ENCODE measurements at places on chromosomes 5 and 9.

- DNase-seq: no peak
Measured at GRCh38 chr5:3837506-3837905, 241.9 kb downstream of the IRX1 start.

GRCh38 chr5:1752881-1753280 is 46.8 kb downstream of the MRPL36 start:
- no peak for DNase-seq

GRCh38 chr9:110110154-110110553 is 97.8 kb downstream of the C9orf152 start:
- DNase-seq: peak; percentile 31

DNA sequence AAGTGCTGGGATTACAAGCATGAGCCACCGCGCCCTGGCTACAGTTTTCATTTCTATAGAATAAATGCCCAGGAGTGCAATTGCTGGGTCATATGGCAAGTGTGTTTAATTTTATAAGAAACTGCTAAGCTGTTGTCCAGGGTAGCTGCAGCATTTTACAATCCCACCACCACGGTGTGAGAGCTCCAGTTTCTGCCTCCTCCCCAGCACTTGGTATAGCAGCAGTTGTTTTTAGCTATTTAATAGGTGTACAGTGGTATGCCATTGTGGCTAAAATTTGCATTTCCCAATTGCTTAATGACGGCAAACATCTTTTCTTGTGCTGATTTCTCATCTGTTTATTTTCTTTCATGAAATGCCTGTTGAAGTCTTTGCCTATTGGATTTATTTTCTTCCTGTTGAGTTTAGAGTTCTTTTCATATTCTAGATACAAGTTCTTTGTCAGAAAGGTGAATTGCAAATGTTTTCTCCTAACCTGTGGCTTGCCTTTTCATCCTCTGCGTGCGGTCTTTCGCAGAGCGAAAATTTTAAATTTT is 100.3 kb downstream of the NDFIP1 start:
- no peak for DNase-seq

GRCh38 chr5:171318026-171318425 is 9.0 kb downstream of the TLX3 start:
- DNase-seq: no peak

- DNase-seq: no peak
Measured at GRCh38 chr9:37944671-37945481, 40.9 kb upstream of the SLC25A51 start.

DNA sequence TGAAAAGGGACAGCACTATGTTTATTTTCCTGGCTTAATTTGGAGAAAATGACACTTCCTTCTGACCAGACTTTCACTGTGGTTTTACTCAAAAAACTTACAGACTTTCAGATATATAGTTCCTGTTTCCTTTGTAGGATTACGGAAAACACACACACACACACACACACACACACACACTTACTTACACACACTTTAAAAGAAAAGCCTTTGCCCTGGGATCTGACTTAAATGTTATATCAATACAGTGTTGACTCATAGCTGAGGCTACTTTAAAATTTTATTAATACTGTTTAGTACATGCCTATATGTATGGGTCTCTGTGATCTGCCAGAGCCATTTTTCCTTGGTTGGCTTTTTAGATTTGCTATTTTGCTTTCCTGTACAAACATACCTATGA is 758.3 kb downstream of the DNAH5 start:
- no peak for DNase-seq

GRCh38 chr5:125578551-125578950 is 832.1 kb upstream of the ZNF608 start:
- no peak for DNase-seq

- peak; percentile 45 for DNase-seq
Measured at GRCh38 chr9:87812375-87813118, 70.1 kb upstream of the SPATA31E1 start.

- no peak for DNase-seq
Measured at GRCh38 chr5:96001262-96001661, 39.6 kb upstream of the ELL2 start.

DNA sequence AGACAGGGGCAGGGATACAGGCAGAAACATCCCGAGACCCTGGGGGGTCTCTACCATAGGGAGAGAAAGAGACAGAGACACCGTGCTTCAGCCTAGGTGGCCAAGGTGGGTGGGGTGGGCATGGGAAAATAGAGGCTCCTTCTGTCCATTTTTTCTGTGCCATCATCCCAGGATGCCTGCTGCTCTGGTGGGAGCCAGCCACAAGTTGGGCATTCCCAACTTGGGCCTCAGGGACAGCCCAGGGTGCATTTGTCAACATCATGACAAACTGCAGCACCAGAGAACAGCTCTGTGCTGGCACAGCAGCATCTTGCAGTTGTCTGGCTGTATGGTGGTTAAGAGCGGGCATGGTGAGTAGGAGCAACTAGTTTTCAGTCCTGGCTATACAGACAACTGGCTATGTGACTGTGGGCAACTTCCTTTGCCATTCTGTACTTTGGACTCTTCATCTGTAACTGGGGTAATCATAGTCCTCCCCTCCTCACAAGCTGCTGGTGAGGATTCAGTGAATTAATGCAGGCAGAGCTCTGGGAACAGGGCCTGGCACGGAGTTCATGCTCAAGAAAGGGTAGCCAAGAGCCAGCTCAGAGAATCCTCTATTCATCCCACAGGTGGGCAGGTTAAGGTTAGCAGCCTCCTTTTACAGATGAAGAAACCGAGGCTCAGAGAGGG is 100.4 kb downstream of the RGS3 start:
- no peak for DNase-seq

DNA sequence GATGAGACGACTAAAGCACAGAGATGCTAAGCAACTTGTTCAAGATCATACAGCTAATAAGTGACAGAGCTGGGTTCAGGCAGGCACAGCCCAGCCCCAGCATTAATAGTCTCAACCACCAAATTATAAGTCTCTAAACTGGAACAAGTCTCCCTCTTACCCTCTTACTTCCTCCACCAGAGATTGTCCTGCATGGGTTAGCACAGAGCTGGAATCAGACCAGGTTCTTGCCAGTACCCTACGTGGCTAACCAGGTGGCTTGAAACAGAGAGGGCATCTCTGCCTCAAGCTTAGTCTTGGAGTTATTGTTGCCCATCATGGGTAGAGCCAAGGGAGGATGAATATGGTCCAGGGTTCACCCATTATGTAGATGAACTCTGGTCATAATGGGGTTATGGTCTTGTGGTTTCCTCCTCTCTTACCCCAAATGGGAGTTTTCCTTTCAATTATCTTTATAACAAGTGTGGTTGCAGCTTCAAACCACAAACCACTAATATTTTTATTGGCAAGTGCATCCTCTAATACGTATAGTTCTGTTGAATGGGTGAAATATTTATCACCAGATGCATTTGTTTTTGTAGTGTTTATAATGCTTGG is 8.3 kb upstream of the XPA start:
- DNase-seq: no peak

- peak; percentile 86 for DNase-seq
Measured at GRCh38 chr5:150489360-150490295, 18.3 kb upstream of the NDST1 start.

Measured in GM20000 (cell line).